ENCODE measurements at places on chromosomes 4 and X. TPM values are rescaled to one million over a fixed set of nuclear protein-coding genes. Genes with fewer than 3 reads are reported as not detected.

FGF13 gene
- polyA plus RNA-seq, result not detected

SLC10A3 gene
- 35.0 TPM for polyA plus RNA-seq

RBM41 gene
- polyA plus RNA-seq, result 23.5 TPM

CHRNA9 gene
- polyA plus RNA-seq, result not detected

DDX53 gene
- polyA plus RNA-seq, result not detected
